ENCODE measurements at places on chromosomes 13 and 19.

GRCh38 chr13:33146843-33147611 lies 130.8 kb downstream of the KL start:
- DNase-seq: no peak

DNA sequence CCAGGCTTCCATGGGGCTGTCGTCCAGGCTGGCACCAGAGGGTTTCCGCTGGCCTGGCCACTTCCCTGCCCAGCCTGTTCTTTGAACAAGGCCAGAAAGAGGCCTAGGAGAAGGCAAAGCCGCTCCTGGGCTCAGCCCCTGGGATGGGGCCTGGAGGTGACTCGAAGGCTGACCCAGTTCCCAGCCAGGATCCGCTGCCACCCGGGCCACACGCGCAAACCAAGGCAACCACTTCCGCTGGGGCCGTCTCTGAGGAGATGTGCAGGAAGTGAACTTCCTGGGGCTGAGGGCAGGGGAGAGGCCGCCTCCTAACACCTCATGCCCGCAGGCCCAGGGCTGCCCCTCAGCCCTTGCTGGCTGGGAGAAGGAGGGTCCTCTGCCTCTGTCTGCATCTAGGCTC lies 15.2 kb downstream of the PLEKHF1 start:
- no peak for DNase-seq

DNA sequence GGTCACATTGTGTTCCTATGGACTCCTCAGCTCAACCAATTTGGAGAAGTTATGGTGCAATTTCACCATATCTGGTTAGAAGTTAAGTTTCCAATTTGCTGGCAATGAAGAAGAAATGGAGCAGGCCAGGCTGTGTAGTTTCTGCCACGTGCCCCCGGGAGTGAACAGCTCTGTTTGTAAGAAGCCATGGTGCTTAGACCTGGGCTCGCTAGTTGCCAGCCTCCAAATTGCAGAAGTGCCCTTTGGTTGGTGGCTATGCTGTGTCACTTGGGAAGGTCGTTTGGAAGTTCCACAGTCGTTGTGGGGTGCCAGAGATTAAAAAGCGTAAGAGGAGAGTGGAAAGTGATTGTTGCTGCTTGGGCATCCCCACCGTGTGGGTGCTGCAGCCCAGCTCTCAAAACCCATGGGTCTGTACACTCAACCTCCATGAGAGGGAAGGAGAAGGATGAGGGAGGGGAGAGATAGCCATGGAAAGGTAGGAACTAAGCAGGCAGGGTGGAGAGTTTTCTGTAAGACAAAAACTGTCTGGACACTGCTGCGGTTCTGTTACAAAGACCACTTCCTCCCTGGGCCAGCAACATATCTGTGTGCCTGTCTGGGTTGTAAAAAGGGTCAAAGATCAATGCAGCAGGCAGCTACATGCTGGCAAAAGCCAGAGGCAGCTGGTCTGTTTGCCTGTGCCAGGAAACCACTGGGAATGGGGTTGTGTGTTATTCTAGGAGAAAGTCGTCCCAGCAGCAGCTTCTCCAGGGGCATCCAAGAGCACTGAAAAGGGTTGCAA lies 10.8 kb downstream of the ALOX5AP start:
- DNase-seq: no peak

DNA sequence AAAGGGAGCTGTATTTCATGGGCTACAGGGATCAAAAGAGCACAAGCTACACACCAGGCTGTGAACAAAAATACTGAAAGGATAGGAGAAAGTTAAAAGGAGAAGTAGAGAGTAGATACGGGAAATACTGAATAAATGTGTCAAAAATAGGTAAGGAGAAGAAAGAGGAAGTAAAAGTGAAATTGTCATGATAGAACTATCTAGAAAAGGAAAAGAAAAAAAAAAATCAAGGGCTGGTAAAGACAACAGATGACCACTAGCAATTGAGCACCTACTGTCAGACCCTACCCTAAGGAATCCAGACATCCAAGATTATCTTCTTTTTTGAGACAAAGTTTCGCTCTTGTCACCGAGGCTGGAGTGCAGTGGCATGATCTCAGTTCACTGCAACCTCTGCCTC lies 4.8 kb downstream of the RUBCNL start:
- no peak for DNase-seq

GRCh38 chr19:52962394-52963246 lies at the start of gene ZNF816:
ZNF816 (minus strand) TSS chr19:52962881; CDS start chr19:52956089, 6,792 bp downstream.
- DNase-seq: no peak

DNA sequence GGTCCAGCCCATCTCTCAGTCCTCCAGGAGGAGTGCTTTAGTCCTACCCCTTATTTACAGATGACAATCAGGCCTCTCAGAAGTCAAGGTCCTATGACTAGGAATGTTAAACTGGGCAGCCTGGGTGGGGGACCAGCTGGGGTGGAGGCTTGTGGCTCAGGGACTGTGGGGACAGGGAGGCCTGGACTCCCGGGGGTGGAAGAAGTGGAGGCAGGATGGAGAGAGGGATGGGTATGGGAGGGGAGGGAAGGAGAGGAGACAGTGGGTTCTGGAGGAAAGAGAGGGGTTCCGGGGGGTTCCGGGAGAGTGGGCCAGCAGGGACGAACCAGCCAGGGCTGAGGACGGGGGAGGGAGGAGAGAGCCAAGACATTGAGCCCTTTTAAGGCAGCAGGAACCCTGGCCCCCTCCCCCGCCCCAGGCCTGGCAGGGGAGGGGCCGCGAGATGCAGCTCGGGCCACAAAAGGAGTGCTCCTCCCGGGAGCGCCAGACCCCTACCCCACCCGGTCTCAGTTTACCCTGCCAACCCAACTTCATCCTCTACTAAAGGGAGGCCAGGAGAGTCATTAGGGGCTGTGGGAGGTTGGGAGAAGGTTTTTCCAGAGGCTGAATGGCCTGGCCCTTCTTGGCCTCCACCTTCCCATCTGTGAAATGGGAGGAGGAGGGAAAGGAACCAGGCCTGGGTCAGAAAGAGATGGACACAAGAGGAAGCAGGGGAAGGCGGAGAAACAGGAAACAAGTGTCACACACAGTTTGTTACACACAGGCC lies 1.7 kb downstream of the DMPK start:
- no peak for DNase-seq

GRCh38 chr13:99307648-99308339 lies 595 bp upstream of the GPR183 start:
- no peak for DNase-seq

GRCh38 chr13:40465015-40465390 lies 201.4 kb downstream of the FOXO1 start:
- DNase-seq: no peak

DNA sequence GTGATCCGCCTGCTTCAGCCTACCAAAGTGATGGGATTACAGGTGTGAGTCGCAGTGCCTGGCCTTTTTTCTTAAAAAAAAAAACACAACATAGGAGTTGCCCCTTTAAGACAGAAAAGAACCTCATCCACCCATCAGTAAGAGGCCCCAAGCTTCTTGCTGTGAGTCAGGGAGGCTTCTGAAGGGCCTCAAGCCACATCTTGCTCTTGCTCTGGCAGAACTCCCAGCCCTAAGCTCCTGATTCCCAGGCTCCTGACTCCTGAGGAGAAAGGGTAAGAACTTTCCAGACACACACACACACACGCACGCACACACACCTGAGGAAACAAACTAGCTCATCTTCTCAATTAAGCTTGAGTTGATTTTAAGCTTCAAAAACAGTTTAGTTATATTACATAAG lies 6.9 kb downstream of the ETFB start:
- no peak for DNase-seq

DNA sequence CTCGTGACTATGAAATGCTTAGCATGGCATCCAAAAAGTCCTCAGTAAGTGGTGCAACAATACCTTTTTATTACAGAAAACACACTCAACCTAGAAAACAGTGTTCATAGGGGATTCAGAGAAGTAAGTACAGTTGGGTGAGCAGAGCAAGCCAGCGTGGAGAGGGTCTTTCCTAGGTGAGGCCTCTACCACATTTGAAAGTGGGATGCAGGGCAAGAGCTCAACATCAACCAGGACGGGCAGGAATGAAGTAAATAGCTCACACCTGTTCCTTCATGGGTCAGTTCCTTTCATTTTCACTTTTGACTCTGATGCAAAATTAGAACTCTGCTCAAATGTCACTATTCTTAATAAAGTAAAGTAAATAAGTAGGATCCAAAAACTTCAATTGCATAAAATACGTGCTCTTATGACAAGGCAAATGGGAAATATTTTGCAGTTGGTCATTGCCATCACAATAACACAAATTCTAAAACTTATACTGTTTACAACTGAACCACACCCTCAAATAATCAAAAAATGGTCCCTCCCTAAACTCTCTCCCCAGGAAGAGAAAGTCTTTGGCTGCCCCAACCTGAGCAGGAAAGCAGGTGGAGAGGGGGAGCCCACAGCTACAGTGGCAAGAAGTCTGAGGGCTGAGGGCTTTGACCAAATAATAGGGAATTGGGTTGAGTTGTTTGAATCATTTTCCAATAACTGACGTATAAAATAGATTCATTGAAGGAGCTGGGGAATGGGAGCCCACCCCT lies 20.2 kb downstream of the CHAMP1 start:
- DNase-seq: no peak

DNA sequence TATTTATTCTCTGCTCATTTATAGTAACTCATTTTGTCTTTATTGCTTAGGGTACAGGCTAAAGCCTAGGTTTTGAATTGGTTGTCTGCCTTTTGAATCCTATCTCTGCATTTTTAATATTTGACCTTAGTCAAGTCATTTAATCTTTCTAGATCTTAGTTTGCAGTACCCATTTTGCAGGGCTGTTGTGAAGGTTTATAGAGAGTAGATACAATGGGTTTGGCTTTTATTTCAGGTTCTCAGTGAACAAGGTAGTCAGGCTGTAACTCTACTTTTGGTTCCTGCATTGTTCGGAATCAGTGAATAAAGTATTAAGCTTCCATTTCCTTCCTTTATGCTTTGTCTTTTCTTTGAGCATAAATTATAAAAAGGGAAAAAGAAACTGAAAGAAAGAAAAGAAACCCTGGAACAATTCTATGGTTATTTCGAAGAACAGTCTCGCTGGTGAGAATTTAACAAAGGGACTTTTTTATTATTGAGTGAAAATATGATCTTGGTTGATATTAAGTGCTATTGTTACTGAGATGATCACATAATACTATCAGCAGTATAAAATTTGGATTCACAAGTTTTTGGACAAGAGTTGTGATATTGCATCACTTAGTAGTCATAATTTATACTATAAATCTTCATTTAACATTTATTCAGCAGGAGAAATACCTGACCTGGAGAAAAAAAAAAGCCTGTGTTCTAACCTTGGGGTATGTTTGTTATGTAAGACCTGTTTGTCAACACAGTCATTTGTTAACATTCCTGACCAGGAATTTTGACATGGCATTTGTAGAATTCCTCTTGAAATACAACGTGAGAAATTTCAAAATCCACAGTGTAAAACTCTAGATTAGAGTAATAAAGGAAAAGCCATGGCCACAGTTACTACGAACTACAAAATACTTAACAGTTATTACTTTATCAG lies 91.3 kb downstream of the ZMYM2 start:
- DNase-seq: no peak

- DNase-seq: no peak
Measured at GRCh38 chr13:105121221-105121620, 1414.2 kb downstream of the EFNB2 start.

DNA sequence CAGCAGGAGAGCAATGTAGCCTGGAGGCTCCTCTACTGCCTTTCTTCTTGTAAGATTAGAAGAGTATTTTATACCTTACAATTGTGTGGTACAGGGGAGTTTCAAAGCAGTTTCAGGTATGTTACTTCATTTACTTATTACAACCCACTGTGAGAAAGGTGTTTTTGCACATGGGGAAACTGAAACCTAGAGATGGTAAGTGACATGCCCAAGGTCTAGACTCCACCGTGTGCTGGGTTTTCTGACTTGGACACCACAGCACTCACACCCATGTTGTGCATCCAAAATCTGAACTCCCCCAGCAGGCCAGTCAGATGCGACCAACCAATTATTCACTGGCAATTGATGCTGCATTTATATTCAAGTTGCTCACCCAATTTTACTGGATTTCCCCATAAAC lies 22.8 kb downstream of the ERICH6B start:
- DNase-seq: no peak

- DNase-seq: no peak
Measured at GRCh38 chr19:46232029-46232428, 2.5 kb downstream of the IGFL1 start.

DNA sequence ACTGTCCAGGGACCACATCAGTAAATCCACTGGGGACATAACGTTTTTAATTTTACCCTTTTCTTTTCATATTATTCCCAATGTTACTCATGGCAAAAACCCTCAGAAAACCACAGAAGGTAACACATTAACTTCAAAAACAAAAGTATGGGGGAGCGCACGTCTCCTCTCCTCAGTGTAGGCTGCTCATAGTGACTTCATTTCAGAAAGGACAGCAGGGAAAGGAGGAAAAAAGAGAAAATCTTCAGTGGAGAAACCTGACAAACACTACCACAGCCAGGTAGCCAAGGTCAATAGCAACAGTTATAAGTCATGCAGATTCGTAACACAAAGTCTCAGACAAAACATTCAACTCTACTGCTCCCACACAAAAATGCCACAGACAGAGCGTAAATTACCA lies 21.4 kb downstream of the DZIP1 start:
- DNase-seq: no peak

GRCh38 chr13:101917833-101918661 lies 465.6 kb downstream of the ITGBL1 start:
- DNase-seq: peak; percentile 52

- DNase-seq: peak; percentile 85
Measured at GRCh38 chr13:43023289-43023963, at the start of gene DNAJC15. DNAJC15 (plus strand) TSS chr13:43023586; CDS start chr13:43023627, 41 bp downstream.

DNA sequence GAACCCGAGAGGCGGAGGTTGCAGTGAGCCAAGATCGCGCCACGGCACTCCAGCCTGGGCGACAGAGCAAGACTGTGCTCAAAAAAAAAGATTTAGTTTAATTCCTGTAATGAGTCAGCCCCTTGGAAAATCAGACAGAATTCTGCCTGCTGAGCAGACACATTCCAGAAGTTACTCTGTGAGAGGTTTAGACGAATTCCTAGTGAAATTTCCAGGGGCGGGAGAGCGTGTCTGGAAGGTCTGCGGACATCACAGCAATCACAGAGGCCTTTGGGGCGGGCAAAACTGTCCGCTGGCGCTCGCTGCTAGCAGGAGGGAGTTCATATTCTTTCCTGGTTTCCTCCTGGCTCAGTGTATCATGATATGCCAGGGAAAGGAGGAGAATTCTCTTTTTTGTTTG lies 17.5 kb downstream of the MISP start:
- DNase-seq: no peak

GRCh38 chr13:103406967-103407366 lies 340.8 kb upstream of the SLC10A2 start:
- DNase-seq: no peak

DNA sequence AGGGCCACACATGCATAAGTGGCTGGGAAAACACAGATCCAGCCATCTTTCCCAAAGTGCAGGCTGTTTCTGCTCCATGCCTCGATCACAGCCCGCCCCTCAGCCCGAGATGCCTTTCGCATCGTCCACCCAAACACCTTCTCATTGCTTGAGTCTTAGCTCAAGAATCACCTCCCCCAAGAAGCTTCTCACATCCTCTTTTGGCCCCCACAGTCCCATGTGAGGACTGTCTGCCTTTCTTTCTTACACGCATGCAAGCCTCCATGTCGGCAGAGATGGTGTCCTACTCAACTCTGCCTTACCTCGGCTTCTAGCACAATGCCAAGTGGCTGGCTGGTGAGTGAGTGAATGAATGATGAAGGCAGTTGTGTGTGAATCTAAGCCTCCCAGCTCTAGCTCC lies 18.1 kb upstream of the GSX1 start:
- DNase-seq: no peak

GRCh38 chr19:33818411-33818810 lies 21.7 kb downstream of the KCTD15 start:
- no peak for DNase-seq
